ENCODE measurements at places on chromosomes 16 and 17.

DNA sequence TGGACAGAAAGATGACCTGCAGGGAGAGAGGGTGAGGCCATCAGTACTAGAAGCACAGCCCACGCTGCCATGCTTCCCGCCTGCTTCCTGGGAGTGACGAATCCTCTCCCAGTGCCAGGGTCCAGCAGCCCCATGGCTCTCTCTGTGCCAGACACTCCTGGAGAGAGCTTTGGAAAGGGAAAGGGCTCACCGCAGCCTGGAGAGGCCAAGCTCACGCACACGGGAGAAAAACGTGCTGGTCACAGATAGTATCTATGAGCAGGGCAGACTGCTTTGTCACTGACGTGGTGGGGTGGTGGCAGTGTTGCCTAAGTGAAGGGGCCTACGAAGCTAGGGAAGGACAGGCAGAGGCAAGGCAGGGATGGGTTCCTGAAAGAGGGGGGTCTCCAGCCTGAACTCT lies 5.4 kb downstream of the WBP2 start:
- peaks cover 34% of the 10 kb centered on the region for H3K4me1 ChIP-seq
- H3K27ac ChIP-seq: no peak overlapping the region
- no peak for DNase-seq
- peaks cover 6% of the 10 kb centered on the region for H3K36me3 ChIP-seq

DNA sequence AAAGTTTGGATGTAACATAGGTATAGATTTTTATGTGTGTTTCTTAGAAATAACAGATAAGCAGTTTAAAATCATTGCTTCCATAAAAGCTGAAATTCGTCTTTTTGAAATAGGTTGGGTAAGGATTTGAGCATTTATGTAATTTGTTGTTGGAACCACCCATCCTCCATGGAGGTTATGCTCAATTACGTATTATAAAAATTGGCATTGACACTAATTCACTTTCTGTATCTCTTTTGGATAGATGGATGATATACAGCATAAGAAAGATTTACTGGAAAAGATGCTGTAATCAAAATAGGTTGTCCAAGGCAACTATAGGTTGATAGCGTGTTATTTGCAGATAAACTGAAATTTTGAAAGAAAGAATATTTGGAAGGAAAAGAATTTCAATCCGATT lies 105.5 kb downstream of the PRKCA start:
- no peak overlapping the region for H3K27ac ChIP-seq
- DNase-seq: no peak
- H3K27me3 ChIP-seq: no peaks in the 10 kb centered on the region
- H3K4me3 ChIP-seq: peak overlapping the region; percentile 29
- H3K4me1 ChIP-seq: peaks cover 59% of the 10 kb centered on the region

GRCh38 chr17:76538941-76539570 lies 788 bp upstream of the PRCD start:
- H3K27me3 ChIP-seq: peaks cover 14% of the 10 kb centered on the region
- no peak overlapping the region for H3K27ac ChIP-seq
- H3K36me3 ChIP-seq: no peaks in the 10 kb centered on the region
- DNase-seq: no peak
- H3K4me1 ChIP-seq: peaks cover 14% of the 10 kb centered on the region

- H3K27ac ChIP-seq: no peak overlapping the region
- peaks cover 17% of the 10 kb centered on the region for H3K4me1 ChIP-seq
- H3K27me3 ChIP-seq: peaks cover 10% of the 10 kb centered on the region
- no peaks in the 10 kb centered on the region for H3K36me3 ChIP-seq
Measured at GRCh38 chr17:79090443-79091225, 16.0 kb downstream of the ENGASE start.

DNA sequence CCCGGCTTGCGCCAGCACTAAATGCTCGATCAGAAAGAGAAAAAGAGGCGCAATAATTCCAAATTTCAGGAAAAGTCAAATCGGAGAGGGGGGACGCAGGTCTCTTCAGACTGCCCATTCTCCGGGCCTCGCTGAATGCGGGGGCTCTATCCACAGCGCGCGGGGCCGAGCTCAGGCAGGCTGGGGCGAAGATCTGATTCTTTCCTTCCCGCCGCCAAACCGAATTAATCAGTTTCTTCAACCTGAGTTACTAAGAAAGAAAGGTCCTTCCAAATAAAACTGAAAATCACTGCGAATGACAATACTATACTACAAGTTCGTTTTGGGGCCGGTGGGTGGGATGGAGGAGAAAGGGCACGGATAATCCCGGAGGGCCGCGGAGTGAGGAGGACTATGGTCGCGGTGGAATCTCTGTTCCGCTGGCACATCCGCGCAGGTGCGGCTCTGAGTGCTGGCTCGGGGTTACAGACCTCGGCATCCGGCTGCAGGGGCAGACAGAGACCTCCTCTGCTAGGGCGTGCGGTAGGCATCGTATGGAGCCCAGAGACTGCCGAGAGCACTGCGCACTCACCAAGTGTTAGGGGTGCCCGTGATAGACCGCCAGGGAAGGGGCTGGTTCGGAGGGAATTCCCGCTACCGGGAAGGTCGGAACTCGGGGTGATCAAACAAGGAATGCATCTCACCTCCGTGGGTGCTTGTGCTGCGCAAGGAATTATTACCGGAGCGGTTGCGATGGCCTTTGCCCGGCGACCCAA lies 4.0 kb upstream of the DLX4 start:
- peak overlapping the region; percentile 25 for H3K4me3 ChIP-seq
- H3K4me1 ChIP-seq: peaks cover 44% of the 10 kb centered on the region
- H3K27me3 ChIP-seq: peaks cover 35% of the 10 kb centered on the region
- H3K36me3 ChIP-seq: no peaks in the 10 kb centered on the region

DNA sequence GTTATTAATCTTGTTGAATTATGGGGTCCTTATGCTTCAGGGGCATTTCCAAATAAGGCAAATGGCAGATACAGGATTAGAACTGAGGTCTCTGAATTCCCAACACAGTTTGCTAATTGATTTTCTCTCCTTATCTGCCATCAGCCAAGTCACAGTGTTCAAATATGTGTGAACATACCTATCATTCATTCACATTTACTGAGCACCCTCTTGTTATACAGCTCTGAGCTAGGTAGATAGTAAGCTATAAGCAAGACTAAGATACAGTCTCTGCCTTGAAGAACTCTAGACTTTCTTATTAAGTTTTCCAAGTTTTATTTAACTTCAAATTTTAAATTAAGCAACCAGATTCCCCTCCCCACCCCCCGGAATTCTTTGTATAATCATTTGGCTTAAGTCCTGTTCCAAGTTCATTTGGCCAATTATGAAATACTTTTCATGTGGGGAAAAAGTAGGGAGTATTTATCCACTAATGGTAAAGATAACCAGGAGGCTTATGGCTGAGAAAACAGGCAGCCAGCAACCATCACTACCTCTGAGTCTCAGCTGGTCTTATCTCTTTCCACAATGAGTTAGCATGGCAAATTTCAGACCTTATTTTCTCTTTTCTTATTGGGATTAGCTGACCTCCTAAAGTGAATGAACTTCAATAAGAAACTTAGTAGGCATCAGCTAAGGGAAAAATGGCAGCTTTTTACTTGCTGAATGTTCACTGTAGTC lies 31.4 kb upstream of the CORO6 start:
- peaks cover 2% of the 10 kb centered on the region for H3K4me1 ChIP-seq
- no peak overlapping the region for H3K27ac ChIP-seq
- H3K36me3 ChIP-seq: peaks cover 16% of the 10 kb centered on the region
- H3K27me3 ChIP-seq: peaks cover 5% of the 10 kb centered on the region
- no peak for DNase-seq

DNA sequence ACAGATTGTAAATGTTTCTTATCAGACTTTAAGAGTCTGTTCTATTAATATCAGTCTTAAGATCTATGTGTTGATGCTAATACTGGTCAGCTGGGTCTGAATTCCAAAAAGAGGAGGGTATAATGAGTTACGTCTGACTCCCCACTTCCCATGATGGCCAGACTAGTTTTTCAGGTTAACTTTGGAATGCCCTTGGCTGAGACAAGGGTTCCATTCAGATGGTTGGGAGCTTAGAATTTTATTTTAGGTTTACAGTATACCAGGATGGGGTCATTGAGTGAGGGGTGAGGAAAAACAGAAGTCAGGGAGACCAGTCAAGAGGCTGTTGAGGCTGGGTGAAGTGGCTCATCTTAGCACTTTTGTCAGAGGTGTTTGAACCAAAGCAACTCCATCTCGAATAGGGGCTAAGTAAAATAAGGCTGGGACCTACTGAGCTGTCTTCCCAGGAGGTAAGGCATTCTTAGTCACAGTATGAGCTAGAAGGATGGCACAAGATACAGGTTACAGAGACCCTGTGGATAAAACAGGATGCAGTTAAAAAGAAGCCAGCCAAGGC lies 2.9 kb upstream of the TMEM231 start:
- H3K27me3 ChIP-seq: peaks cover 12% of the 10 kb centered on the region
- peaks cover 14% of the 10 kb centered on the region for H3K4me1 ChIP-seq
- no peak overlapping the region for H3K4me3 ChIP-seq
- no peak overlapping the region for H3K27ac ChIP-seq
- DNase-seq: no peak

DNA sequence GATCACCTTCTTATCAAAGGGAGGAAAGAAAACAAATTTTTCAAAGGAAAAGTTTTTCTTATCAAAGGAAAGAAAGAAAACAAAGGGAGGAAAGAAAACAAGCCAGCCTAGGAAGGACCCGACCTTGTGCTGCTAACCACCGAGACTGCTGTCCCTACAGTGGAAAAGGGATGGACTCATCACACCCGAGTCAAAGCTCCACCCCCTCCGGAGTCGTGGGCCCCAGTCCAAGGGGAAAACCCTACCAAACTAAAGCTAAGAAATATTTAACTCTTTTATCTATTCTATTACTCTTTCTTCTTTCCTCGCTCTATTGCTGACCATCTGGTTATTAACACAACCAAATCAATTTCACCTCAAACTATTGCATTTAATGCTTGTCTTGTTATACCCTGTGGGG lies 6.1 kb upstream of the ENDOV start:
- H3K4me1 ChIP-seq: peaks cover under 1% of the 10 kb centered on the region
- no peaks in the 10 kb centered on the region for H3K36me3 ChIP-seq
- no peaks in the 10 kb centered on the region for H3K27me3 ChIP-seq
- no peak overlapping the region for H3K4me3 ChIP-seq

- no peak overlapping the region for H3K27ac ChIP-seq
- H3K4me1 ChIP-seq: peaks cover 3% of the 10 kb centered on the region
Measured at GRCh38 chr16:67547423-67548264, 14.7 kb upstream of the CTCF start.

GRCh38 chr16:78461496-78462287 lies 362.2 kb downstream of the WWOX start:
- H3K27me3 ChIP-seq: no peaks in the 10 kb centered on the region
- H3K4me3 ChIP-seq: no peak overlapping the region
- no peaks in the 10 kb centered on the region for H3K4me1 ChIP-seq
- H3K36me3 ChIP-seq: no peaks in the 10 kb centered on the region

DNA sequence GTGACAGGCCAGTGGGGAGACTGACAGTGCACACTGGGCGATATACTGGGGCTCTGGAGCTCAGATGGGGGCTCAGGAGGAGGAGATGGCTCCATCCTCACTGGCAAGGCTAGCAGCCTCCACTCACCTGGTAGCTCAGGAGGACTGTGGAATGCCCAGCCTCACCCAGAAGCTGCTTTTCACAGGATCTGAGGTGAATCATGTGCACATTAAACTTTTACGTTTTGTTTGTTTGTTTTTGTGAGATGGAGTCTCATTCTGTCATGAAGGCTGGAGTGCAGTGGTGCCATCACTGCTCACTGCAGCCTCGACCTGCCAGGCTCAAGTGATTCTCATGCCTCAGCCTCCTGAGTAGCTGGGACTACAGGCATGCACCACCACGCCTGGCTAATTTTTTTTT lies 28.6 kb downstream of the ADCY7 start:
- no peak for DNase-seq
- H3K36me3 ChIP-seq: peaks cover 39% of the 10 kb centered on the region
- H3K4me3 ChIP-seq: no peak overlapping the region
- H3K27me3 ChIP-seq: no peaks in the 10 kb centered on the region

DNA sequence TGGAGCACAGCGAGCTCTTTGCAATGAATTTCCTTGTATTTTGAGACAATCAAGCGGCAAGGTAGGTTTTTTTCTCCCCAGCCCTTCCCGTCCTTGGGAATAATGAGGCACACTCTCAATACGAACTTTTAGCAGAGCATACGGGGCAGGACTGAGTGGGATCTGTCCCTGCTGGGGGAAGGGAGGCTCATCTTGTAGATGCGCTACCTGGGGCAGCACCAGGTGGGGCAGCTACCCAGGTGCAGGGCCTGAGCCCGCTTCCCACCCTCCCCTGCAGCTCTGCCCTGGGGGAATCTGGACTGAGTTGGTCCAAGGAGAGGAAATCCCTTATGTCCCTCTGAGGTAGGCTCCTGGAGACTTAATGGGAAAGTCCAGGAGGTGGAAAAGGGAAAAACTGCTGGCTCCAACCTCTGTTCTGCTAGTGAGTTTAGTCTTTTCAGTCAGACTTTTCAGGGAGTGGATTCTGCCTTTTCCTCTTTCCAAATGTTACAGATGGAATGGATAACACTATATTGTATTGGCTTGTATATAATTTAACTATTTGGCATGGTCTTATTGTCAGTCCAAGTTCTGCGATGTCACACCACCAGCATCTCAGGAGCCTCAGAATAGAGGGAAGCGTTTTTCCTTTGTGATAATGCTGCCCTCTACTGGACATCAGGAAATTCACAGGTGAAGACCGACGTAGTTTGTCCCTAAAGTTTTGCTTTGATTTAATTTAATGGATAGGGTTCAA lies 9.6 kb upstream of the CES1 start:
- peaks cover 5% of the 10 kb centered on the region for H3K27me3 ChIP-seq
- no peaks in the 10 kb centered on the region for H3K36me3 ChIP-seq
- no peak overlapping the region for H3K27ac ChIP-seq
- no peak overlapping the region for H3K4me3 ChIP-seq
- DNase-seq: peak; percentile 51
- no peaks in the 10 kb centered on the region for H3K4me1 ChIP-seq

- DNase-seq: no peak
- no peak overlapping the region for H3K4me3 ChIP-seq
Measured at GRCh38 chr17:68133346-68134045, 98.0 kb downstream of the KPNA2 start.

- DNase-seq: no peak
- no peak overlapping the region for H3K4me3 ChIP-seq
- H3K27me3 ChIP-seq: peaks cover 15% of the 10 kb centered on the region
- H3K4me1 ChIP-seq: peaks cover 7% of the 10 kb centered on the region
Measured at GRCh38 chr17:57737450-57737849, 7.6 kb downstream of the CCDC182 start.

DNA sequence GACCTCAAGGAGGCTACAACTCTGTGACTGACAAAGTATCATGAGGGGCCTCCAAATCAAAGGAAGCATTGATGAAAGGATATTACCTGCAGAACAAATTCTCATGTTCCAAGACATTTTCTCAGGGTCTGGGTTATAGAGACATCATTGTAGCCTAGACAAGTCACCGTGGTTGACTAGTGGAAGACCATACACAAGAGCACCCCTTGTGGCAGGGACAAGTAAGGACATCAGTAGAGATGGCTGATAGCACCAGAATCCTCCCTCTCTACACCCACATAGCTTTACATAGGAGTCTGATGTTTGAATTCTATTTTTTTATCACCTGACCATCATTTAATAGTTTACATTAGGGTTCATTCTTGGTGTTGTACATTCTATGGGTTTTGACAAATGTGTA lies 32.5 kb upstream of the CDH8 start:
- H3K4me1 ChIP-seq: no peaks in the 10 kb centered on the region
- no peaks in the 10 kb centered on the region for H3K27me3 ChIP-seq
- no peak overlapping the region for H3K27ac ChIP-seq
- no peak for DNase-seq
- H3K4me3 ChIP-seq: no peak overlapping the region

GRCh38 chr16:54722210-54722676 lies 208.4 kb upstream of the IRX5 start:
- H3K36me3 ChIP-seq: peaks cover 3% of the 10 kb centered on the region
- DNase-seq: no peak
- H3K27me3 ChIP-seq: peaks cover 1% of the 10 kb centered on the region
- H3K4me3 ChIP-seq: no peak overlapping the region
- no peaks in the 10 kb centered on the region for H3K4me1 ChIP-seq

- no peak overlapping the region for H3K4me3 ChIP-seq
- peaks cover 2% of the 10 kb centered on the region for H3K27me3 ChIP-seq
- no peak overlapping the region for H3K27ac ChIP-seq
- no peaks in the 10 kb centered on the region for H3K36me3 ChIP-seq
Measured at GRCh38 chr16:83021746-83022145, 395.0 kb downstream of the CDH13 start.
